ENCODE measurements at places on chromosomes 7 and 10.

DNA sequence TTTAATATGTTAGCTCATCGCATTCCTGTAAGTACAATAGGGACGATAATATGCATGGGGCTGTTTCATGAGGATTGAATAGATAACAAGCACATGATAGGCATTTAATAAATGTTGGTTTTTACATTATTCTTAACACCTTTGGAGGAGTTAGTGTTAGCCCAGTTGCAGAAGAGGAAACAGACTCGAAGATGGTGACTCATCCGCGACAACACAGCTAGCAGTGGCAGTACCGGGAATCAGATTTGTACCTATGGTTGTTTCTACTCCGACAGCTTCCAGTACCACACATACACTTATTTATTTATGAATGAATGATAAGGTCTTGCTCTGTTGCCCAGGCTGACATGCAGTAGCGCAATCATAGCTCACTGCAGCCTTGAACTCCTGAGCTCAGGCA is 2.9 kb downstream of the LRMDA start:
- DNase-seq: no peak

DNA sequence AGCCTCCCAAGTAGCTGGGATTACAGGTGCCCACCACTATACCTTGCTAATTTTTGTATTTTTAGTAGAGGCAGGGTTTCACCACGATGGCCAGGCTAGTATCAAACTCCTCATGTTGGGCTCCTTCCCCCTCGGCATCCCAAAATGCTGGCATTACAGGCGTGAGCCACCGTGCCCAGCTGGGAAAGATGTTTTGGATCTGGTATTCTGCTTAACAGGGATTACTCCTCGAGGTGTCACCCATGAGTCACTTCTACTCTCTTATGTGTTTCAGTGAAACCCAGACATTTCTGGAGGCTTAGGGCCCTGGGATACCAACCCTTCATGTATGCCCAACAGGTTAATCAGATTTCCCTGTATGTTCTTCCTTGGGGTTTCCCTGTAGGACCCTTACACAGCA is 11.8 kb upstream of the OPN4 start:
- DNase-seq: no peak

GRCh38 chr7:134315679-134316538 is 821 bp downstream of the SLC35B4 start:
- no peak for DNase-seq

- no peak for DNase-seq
Observed at GRCh38 chr10:102400598-102401341, 5.3 kb downstream of the NFKB2 start.

DNA sequence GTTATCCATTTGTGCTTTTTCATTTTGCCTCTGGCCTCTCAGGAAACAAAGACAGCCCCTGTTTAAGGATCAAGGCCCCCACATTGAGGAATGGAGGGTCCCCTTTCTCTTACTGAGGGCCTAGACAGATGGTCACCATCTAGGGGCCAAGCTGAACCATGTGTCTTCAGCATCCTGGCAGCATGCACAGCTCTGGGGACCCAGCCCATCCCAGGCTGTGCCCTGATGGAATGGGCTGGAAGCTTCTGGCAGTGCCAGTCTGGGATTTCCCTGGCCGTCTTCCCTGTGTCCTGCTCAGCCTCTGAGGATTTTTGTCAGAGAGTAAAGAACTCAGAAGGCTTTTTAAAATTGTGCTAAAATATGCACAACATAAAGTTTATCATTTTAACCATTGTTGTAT is 116.8 kb downstream of the ITIH5 start:
- DNase-seq: no peak

DNA sequence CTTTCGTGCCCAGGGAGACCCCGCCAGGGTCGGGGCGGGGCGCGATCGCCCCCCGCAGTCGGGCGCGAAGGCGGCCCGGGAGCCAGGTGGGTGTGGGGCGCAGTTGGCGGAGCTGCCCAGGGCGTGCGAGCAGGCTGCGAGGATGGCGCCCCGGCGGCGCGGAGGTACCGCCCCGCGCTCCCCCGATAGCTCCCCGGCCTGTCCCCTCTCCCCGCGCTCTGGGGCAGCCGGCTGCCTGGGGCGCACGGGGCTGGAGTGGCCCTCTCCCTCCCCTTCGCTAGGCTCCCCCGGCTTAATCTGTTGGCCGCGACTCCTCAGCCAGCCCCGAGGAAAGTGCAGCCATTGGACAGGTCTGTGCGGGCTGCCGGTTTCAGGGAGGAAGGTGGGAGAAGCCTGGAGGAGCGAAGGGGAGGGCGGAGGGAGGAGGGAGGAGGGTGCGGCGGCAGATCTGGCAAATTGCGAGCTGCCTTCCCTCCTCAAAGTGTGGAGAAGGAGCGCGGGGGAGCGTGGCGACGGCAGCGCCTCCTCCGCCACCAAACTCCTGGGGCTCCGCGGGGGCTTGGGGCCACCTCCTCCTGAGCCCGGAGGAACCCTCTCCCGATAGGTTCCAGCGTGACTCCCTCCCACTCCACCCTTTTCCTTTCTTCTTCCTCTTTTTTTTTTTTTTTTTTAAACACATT is 361 bp upstream of the PLXDC2 start:
- DNase-seq: no peak

GRCh38 chr10:103926722-103927319 is 8.8 kb upstream of the STN1 start:
- DNase-seq: no peak

- no peak for DNase-seq
Observed at GRCh38 chr10:92241158-92241500, 49.7 kb downstream of the CPEB3 start.

DNA sequence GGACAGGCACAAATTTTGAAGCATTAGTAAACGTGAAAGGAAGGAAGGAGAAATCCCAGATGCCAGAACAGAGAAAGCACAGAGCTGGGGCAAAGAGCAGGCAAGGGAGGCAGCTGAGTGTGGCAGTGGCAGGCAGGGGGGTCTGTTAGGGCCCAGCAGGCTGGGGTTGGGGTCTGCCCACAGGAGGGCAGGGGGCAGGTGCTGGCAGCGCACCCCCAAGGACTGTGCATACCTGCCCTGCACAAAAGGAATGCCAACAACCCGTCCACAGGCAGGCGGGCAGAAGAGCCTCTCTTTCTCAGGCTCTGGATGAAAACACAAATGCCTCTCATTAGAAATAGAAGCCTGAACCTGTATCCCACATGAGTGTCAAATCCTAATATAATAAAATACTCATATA is 552.3 kb downstream of the PTPRN2 start:
- no peak for DNase-seq

DNA sequence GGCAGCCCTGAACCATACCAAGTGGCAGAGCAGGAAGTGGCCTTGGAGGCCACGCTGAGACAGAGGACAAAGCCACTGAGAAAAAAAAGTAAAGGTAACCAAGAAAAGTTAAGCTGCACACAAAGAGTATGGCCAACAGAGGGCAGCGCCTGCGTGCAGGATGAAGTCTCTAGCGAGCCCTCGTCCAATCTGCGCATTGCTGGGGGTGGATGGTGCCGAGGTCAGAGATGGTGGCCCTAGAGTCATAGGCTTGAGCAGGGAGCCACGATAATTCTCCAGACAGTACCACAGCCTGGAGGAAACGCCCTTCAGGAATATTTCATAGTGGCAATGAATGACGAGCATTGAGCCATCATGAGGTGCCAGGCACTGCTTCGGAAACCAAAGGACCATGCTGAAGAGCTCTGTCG is 9.7 kb downstream of the ATP6V0E2 start:
- no peak for DNase-seq

- DNase-seq: no peak
Observed at GRCh38 chr7:150620617-150621371, 11.4 kb downstream of the GIMAP6 start.

DNA sequence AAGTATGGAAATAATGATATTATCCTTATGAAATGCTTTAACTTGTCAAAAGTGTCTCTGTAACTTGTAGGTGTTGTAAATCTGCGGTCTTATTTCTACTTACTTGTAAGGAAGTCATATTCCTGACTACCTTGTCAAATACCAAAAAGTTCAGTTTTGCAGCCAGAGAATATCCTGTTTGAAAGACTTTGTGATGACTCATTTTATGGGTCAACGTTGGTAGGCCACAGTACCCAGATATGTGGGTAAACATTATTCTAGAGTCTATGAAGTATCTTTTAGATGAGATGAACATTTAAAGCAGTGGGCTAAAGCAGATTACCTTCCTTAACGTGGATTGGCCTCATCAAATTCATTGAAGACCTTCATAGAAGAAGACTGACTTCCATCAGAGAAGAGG is 195.3 kb downstream of the PPP1R9A start:
- no peak for DNase-seq

DNA sequence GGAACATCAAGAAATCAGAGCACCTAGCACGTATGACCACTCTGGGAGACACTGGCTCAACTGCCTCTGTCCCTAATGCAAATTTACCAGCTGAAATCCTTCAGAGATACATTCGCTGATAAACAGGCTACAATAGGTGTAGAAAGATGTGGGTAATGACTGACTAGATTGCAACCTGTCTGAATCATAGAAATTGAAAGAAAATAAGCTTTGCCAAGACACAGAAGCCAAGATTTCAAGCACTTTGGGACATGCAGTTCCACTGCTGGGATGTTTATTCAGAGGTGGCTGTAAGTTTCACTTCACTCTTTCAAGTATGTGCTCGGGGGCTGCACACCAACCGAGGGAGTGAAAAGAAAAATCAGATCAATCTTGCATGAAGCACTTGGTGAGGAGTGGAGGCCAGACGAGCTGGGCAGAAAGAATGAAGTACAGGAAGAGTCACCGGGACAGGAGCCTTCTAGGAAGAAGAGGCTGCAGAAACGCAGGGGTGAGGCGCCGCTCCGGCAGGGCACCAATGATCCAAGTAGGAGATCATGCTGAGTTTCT is 276.7 kb downstream of the PARD3 start:
- no peak for DNase-seq

DNA sequence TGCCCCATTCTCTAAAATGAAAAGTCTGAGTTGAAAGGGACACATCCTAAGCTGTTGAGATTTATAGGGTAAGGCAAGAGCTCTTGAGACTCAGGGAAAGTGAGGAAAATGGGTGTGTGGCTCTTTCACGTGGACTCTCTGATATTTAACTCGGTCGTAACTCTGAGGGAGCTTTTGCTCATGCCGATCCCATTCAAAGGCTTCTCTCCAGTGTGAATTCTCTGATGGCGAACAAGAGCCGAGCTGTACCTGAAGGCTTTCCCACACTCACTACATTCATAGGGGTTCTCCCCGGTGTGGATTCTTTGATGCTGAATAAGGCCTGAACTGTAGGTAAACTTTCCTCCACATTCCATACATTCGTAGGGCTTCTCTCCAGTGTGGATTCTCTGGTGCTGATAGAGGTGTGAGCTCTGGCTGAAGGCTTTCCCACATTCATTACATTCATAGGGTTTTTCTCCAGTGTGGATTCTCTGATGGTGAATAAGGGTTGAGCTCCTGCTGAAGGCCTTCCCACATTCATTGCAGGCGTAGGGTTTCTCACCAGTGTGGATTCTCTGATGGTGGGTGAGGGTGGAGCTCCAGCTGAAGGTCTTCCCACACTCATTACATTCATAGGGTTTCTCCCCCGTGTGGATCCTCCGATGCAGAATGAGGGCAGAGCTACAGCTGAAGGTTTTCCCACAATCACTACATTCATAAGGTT is 10.4 kb downstream of the ZNF3 start:
- DNase-seq: no peak

DNA sequence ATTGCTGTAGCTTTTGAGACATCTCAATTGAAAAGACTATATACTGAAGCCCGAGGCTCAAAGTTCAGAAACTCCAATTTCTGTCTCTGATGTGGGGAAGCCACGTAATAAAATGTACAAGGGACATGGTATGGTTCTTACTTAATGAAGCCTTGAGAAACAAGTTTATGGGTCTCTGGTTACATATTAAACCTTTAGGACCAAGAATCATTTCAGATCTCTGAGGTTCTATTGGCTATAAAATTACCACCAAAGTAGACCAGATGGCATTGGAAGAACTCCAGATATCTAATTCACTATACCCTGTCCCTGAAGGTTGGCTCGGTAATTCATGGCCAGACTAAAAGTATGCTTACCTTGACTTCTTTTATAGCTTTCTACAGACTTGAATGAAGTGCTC is 23.7 kb downstream of the STAMBPL1 start:
- no peak for DNase-seq

DNA sequence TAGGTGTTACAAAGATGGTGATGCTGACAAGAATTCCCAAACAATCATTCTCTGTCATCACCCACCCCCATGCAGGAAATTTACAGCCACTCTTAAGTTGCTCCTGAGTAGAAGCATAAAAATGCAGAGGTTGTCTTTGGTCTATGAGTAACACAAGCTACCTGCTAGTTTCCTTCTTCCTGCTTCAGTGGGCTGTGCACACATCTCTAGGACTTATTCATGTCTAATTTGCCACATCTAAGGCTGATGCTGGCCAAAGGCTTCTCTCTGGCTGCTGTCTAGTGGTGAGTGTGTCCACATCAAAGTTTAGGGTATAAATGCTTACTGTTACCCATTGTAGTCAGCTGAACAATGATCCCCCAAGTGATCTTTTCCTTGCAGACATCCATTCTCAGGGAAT is 662.5 kb downstream of the TYW1 start:
- DNase-seq: no peak

GRCh38 chr7:55171157-55171556 is 152.3 kb downstream of the EGFR start:
- DNase-seq: no peak
